ENCODE measurements at places on chromosomes 7 and 10.
A peak's percentile ranks its signal among the peaks of the same experiment; 100 is the strongest.

- no peak for DNase-seq
Observed at GRCh38 chr7:82247814-82248433, 195.7 kb downstream of the CACNA2D1 start.

DNA sequence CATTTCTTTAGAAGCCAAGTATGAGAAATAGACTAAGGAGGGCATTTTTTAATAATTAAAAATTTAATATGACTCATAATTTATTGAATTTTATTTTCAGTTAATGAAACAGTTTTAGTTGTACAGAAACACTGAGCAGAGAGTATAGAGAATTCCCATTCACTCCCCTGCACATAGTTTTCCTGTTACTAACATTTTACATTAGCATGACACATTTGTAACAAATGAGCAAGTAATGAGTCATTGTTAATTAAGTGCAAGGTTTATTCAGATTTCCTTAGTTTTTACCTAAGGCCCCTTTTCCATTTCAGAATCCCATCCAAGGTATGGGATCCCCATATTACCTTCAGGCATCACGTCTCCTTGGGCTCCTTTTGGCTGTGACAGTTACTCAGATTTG is 271.5 kb upstream of the FZD8 start:
- no peak for DNase-seq

DNA sequence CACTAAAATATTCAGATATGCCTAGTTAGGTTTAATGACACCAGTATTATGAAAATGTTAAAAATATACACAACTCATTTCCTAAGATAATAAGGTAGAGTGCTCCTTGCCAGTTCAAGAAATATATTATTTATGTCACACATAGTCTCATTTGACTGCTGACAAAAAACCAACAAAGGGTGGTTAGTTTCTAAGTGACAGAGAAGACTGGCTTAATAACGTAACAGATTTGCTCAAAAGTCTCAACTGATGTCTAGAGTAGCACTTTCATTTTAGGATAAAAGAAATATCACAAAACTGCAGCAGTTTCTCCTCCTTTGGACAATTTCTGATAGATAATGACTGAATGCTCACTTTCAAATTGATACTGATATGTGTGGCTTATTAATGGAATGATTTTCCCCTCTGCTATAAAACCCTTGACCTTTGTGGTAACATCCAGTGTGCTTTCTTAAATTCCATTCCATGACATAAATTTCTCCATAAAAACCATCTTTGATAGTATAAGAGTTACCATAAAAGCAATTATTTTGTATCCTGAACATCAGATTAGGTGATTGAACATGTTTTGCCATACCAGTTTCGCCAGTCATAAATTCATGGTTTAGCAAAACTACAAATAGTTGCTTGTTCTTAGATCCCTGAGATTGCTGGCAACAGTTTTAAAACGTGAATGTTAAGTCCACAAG is 94.2 kb downstream of the NRBF2 start:
- DNase-seq = no peak

DNA sequence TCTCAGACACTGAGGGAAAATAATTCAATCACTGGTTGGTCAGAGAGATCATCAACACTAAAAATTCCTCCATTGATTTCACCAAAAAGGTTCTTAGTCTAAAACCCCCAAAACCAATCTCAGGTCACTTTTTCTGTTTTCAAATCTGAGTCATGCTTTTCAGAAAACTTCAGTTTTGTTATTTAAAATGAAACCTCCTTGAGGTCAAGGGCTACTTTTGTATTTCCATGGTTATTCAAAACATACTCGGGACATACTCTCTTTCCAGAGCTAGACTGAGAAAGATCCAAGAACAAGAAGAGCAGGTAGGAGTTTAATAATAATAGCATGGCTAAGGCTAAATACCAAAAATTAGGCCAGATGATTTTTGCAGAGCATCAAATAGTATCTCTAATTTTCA is 152.8 kb downstream of the SDHAF3 start:
- no peak for DNase-seq

- DNase-seq = no peak
Observed at GRCh38 chr7:38748056-38748610, 117.0 kb upstream of the AMPH start.

- DNase-seq = no peak
Observed at GRCh38 chr7:69739190-69739589, 140.9 kb downstream of the AUTS2 start.

DNA sequence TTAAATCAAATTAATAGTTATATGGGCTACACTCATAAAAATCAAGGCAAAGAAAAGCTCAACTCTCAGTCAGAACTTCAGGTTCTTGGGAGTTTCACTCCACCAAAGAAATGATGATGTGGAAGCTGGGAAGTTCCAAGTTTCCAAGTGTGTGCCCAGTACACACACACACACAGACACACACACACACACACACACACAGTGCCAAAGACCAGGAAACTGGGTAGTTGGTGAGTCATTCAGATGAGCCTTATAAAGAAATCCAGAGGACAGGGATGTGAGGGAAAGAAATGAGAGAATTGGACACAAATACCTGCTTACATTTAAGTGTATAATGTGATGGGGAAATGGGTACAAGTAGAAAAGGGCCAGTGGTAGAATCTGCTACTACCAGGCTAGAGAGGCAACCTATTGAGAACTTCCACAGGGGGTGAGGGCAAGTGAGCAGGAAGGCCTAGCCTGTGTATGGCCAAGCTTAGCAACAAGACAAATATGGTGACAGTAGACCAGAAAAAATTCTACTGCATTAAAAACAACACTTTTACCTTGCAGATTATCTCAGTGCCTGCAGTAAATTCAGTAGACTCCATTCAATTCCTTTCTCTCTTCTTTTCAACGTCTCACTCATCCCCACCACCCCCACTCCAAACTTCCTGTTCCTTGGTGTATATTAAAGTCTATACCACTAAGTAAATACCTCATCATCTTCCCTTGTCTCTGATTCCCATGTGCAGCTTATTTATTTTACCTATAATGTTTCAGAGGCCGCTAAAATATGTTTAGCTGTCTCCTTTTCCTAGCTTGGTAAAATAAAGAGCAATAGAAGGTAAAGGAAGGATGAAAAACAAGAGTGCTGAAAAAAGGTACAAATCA is 95.0 kb downstream of the CABCOCO1 start:
- DNase-seq = no peak

GRCh38 chr10:2020836-2021235 is 283.5 kb upstream of the ADARB2 start:
- DNase-seq = no peak

- DNase-seq = no peak
Observed at GRCh38 chr10:113225903-113226302, 275.9 kb downstream of the TCF7L2 start.

- no peak for DNase-seq
Observed at GRCh38 chr7:159238541-159238940, 93.9 kb upstream of the VIPR2 start.

DNA sequence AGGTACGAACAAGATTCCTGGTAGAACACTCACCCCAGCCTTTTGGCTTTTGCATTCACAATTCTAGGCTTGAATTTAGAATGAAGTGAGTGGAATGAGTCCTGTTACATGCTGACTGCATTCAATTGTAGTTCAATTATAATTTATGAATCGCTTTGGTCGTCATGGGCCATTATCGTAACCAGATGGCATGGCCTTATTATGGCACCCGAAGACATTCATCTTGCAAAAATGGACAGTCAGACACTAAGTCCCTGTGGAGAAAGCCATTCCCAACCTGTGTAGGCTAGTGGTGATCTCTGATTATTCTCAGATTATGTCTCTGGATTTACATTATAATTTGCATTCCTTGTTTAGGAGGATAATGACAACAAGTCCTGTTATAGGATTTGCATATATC is 292.4 kb upstream of the NPSR1 start:
- DNase-seq = no peak

GRCh38 chr7:26784118-26784517 is 80.3 kb downstream of the SKAP2 start:
- no peak for DNase-seq

- DNase-seq = no peak
Observed at GRCh38 chr7:55181762-55182161, 162.9 kb downstream of the EGFR start.

GRCh38 chr10:97024168-97025073 is 161.3 kb downstream of the SLIT1 start:
- peak; percentile 66 for DNase-seq

GRCh38 chr7:106376026-106376799 is 91.4 kb upstream of the NAMPT start:
- no peak for DNase-seq

DNA sequence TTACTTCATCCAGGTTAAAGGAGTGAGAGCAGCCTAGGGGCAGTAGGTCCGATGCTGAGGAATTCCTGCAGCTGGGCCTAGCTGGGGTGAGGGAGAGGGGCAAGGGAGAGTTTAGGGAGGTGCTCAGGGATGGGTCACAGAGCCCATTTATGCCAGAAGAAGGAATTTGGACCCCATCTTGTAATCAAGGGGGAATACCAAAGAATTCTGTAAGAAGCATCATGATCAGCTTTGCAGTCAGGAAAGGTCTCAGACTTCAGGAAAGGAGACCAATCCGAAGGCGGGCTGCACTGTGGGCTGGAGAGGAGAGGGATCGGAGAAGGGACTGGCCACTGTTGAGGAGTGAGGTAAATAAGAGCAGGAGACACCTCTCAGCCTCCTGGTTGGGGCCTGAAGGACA is 566.6 kb upstream of the MGMT start:
- no peak for DNase-seq

DNA sequence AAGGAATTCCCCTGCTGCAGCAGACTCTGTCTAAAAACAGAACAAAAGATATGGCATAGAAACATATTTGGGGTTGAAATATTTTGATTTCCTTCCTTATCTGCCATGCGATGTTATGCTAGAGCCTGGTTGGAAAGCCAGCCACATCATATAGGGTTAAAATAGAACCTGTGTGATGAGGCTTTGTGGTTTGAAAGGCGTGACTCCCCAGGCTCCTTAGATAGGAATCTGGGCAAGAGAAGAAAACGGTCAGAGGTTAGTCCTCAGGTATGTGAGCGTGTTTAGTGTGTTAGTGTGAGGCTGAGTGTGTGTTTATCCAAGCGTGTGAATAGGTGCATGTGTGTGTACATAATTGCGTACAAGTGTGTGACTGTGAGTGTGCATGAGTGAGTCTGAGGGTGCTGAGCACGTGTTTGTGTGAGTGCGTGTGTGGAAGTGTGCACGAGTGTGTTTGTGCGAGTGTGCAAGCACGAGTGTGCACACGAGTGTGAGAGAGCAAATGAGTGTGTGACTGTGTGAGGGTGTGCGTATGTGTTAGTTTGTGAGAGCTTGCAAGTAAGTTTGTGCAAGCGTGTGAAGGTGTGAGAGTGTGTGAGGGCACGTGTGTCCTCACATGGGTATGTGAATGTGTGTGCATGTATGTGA is 79.9 kb downstream of the COL26A1 start:
- DNase-seq = no peak

DNA sequence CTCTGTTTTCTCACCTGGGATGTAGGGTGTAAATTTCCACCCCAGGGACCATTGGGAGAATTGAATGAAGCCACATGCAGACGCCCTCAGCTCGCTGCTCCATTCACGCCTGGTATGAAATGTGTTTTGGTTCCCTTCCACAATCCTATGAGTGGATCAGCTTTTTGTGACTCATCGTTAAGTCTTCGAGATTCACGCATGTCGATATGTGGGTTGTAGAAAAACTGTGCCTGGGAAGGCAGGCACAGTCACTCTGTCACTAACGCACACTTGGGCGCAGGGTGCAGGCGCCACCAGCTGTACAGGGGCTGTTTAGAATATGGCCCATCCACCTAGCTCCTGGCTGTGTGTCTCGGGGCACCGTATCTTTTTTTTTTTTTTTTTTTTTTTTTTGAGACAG is 64.2 kb upstream of the SH2B2 start:
- no peak for DNase-seq

DNA sequence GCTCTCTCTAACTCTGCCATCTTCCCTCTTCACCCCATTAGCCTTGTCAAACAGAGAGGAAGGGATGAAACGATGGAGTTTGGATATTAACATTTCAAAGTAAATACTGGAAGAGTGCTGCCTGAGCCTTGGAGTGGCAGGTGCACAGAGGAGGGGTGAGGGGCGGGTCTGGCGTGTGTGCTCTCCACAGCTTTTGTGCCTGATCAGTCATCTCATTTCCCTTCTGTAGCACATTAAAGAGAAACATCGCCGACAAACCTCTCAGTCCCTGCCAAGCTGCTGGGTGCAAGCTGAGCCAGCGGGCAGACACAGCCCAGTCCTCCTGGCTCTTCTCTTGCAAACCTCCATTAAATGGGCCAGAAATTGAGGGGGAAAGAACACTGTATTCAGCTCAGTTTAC is 76.2 kb downstream of the SLIT1 start:
- DNase-seq = no peak

DNA sequence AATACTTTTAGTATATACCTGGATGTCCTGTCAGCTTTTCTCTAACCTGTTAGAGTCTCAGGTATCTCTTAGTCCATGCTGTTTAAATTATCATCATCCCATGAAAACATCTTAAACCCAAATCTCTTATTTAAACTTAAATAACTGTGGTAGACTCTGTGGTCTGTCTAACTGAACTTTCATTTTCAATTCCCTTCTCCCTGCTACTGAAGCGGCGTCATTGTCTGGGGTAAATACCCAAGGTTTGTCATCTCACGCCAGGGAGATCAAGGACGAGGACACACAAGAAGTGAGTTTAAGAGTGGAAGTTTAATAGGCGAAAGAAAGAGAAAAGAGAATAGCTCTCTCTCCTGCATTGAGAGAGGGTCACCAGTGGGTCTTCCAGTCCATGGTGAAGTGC is 804.4 kb upstream of the CELF2 start:
- DNase-seq = no peak

DNA sequence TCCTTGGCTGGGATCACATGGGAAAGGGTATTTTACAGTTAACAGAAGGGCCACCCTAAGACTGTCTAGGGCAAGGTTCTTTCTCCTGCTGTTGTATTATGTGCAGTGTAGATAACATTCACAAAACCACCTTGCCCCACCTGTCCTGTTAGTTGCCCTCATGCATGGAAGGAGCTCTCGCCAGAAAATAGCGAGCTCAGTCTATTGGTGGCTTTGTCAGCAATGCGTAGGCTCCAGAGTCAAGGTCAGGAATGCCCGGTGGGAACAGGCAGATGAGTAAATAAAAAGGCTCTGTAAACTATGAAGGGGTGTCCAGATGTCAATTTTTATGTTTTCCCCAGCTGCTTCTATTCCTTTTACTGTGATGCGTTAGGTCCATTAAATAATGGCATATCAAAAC is 107.1 kb upstream of the WDR11 start:
- DNase-seq = no peak

GRCh38 chr10:102473445-102474331 is 22.3 kb upstream of the C10orf95 start:
- no peak for DNase-seq

- DNase-seq = no peak
Observed at GRCh38 chr10:93589648-93590562, 11.1 kb downstream of the RBP4 start.

GRCh38 chr10:132743925-132744490 is 41.9 kb downstream of the NKX6-2 start:
- no peak for DNase-seq

DNA sequence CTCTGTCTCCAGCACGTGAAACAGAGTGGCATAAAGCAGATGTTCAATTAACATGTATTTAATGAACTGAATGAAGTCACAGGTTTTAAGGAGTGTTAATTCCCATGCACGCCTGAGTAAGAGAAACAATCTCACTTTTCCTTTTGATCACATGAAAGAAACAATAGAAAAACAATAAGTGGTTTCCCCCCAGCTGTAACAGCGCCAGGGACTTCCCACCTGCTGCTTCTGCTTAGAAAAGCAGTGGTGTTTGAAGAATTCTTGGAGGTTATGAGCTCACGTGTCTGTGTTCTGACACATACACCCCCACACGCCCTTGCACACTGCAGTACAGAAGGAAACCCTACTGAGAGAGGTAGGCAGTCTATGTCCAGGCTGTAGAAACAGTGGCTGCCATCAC is 51.3 kb upstream of the FRMD4A start:
- no peak for DNase-seq

- peak; percentile 79 for DNase-seq
Observed at GRCh38 chr10:44975431-44976331, 2.9 kb downstream of the DEPP1 start.

Measured in posterior vena cava (tissue), 2 donors.